RCC 7860 (cell line): ENCODE measurements at places on chromosomes 12 and 14.
A peak's percentile ranks its signal among the peaks of the same experiment; 100 is the strongest.

GRCh38 chr14:86243158-86243557 lies 713.2 kb downstream of the FLRT2 start:
- no peak for DNase-seq

GRCh38 chr14:101780390-101780789 lies 18.9 kb downstream of the PPP2R5C start:
- DNase-seq, result no peak

GRCh38 chr12:59085690-59086089 lies 165.4 kb upstream of the LRIG3 start:
- no peak for DNase-seq

DNA sequence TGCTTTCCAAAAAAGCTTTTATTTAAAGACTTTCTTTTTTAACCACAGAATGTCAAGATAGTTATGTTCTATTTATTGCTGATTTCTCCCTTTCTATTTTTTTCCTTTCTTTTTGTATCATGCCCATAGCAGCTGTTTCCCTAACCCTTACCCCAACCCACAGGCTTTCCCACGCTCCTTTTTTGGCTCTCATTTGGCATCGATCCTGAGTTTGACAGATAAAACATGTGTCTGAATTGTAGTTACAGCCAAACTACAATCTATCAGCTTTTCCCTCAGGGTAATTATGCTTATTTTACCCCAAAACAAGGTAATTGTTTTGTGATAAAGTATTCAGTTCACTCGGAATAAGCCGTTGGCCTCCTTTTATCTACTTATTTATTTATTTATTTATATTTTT lies 46.7 kb downstream of the PDE3A start:
- no peak for DNase-seq

- DNase-seq, result no peak
Observed at GRCh38 chr14:102011631-102012030, 47.3 kb downstream of the DYNC1H1 start.

DNA sequence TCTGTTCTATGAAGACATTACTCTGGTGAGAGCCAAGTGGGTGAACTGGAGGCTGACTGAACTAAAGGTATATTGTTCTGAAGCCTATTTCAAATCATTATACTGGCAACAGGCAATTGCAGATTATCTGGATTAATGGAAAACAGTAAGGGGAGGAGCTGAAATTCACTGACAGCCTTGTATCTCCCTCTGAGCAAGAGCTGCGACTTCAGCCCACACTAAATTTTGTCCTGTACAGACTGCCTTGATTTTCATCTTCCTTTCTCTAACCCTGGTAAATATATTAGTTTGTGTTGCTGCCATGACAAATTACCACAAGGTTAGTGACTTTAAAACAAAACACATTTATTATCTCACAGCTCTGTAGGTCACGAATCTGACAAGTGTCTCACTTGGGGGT lies 231.1 kb downstream of the SLC2A13 start:
- no peak for DNase-seq

DNA sequence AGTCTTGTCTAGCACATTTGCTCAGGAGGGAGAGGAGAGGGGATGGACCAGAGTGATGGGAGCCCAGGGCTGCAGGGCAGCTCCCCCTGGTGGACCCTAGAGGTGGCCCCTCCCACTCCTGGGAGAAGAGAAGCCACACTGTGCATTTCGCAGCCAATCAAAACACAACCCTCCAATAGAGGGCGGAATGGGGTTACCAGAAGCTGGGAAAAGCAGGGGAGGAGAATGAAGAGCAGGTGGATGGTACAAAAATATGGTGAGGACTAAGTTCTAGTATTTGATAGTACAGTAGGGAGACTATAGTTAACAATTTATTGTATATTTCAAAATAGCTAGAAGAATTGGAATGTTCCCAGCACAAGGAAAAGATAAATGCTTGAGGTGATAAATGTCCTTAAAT lies 23.6 kb downstream of the VASH1 start:
- DNase-seq, result peak; percentile 9

DNA sequence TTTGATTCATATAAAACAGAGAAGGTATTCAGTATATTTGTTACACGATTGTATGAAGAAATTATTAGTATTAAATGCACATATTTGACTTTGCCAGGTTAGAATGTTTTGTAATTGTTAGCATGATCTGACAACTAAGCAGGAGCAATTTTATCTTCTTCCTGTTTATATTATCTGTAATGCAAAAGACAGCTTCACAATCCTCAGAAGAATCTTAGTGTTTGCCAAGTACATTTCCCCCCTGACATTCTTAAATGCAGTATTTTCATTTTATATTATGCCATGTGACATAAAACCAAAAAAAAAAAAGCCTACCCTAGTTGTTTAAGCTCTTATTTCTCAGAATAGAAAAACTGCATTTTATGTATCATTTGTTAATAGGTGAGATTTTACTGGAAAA lies 469.4 kb downstream of the FOXG1 start:
- no peak for DNase-seq

GRCh38 chr14:92014040-92014439 lies 25.8 kb downstream of the TRIP11 start:
- no peak for DNase-seq

- no peak for DNase-seq
Observed at GRCh38 chr14:47044841-47045240, 393.3 kb upstream of the RPL10L start.

DNA sequence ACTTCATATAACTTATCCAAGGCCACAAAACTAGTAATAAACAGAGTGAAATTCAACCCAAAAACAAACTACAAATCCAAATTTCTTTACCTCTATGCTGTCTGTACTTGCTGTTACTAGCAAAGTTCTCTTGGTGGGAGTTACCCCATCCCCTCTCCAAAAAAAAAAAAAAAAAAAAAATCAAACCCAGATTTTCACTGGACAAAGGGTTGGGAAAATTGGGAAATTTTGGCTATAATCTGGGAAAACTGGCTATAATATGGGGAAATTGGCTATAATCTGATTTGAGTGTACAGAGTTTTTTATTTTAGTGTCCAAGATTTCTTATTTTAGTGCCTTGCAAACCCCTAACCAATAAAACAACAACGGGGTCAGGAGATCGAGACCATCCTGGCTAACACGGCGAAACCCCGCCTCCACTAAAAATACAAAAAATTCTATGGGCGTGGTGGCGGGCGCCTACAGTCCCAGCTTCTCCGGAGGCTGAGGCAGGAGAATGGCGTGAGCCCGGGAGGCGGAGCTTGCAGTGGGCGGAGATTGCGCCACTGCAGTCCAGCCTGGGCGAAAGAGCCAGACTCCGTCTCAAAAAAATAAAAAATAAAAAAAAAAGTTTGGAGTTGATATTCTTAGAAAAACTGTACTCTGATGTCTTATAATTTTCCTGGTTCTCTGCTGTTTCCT lies 148.4 kb downstream of the CHST11 start:
- no peak for DNase-seq

- DNase-seq, result no peak
Observed at GRCh38 chr12:122067966-122068365, 10.6 kb upstream of the MLXIP start.

GRCh38 chr14:37643701-37644100 lies 48.3 kb downstream of the TTC6 start:
- no peak for DNase-seq

DNA sequence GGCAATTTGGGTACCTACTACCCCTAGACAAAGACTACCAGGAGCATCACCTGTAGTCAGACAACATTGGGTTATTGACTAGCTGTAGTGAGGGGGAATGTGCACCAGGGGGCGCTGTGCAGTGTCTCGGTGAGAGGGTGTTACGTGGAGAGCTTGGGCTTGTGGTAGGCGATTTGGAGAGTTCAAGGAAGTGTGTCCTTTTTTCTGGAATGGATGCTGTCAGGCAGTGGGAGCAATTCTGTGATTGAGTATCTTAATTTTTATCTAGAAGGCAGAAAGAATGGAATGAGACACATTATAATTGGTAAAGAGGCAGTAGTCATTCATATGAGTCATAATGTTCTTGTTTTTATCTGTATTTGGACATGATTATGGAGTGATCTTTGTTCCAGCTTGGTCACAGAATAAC lies 187.7 kb downstream of the GALC start:
- DNase-seq, result no peak

DNA sequence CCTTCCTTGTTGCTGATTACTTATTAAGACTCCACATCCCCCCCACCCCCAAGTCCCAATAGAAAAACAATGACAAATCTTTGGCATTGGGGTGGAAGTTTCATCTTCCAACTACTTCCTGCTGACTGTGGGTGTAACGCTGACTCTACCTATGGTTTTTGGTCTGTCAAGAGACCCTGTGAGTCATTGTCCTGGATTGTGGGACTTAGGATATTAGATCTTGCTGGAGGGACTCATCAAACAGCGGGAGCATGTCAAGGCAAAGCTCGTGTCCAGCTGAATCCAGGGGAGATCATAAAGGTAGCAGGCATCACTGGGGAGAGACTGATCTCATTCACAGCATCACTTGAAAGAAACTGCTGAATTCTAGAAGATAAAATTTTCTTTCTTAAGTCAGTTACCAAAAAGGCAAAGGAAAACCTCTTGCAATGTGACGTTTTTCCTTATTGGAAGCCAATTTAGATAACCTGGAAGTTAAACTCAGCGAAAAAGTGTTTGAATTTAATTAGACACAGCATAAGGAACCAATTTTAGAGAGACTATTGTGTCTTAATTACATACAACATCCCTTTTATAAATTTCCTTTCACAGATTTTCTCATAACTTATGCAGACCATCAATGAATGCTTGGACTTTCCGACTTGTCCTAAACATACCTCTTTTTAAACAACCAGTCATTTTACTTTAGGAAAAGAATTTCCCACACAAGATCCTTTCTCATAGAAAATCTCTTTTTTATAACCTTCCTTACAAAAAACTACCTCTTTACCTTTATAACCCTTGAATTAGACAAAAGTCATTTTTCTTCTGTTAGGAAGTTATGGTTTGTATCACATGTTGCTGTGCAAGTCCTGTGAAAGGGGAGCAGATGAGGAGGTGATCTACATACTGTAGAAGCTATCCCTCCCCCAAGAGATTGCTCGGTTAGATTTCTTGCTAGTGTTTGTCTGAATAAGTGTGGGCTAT lies 94.6 kb upstream of the SCAF11 start:
- DNase-seq, result no peak

GRCh38 chr14:92489394-92490238 lies 24.0 kb upstream of the RIN3 start:
- DNase-seq, result no peak

DNA sequence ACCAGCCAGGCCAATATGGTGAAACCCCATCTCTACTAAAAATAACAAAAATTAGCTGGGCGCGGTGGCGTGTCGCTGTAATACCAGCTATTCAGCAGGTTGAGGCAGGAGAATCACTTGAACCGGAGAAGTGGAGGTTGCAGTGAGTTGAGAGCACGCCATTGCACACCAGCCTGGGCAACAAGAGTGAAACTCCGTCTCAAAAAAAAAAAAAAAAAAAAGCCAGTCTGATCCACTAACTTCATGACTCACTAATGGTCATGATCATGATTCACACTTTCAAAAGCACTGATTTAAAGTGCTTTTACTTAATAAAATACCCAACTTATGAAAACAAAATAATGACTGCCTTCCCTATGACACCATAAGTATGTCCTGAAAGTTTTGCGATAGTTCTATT lies 38.4 kb upstream of the CPM start:
- DNase-seq, result peak; percentile 42

- DNase-seq, result no peak
Observed at GRCh38 chr12:19482551-19483109, 43.3 kb downstream of the AEBP2 start.

DNA sequence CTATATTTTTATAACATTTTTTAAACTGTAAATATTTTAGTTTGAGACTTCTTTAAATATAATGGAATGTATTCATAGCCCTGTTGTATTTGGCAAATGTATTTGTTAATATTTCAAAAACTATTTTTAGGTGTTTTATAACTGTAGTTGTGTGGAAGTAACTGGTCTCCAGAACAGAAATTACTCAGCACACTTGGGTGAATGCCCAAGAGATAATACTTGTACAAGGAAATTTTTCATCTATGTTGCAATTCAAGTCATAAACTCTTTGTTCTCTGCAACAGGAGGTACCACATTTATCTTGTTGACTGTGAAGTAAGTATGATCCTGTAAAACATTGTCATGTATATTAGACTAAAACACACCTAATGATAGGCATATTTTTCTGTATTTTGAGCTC lies 72.8 kb downstream of the SLCO1B3 start:
- no peak for DNase-seq

DNA sequence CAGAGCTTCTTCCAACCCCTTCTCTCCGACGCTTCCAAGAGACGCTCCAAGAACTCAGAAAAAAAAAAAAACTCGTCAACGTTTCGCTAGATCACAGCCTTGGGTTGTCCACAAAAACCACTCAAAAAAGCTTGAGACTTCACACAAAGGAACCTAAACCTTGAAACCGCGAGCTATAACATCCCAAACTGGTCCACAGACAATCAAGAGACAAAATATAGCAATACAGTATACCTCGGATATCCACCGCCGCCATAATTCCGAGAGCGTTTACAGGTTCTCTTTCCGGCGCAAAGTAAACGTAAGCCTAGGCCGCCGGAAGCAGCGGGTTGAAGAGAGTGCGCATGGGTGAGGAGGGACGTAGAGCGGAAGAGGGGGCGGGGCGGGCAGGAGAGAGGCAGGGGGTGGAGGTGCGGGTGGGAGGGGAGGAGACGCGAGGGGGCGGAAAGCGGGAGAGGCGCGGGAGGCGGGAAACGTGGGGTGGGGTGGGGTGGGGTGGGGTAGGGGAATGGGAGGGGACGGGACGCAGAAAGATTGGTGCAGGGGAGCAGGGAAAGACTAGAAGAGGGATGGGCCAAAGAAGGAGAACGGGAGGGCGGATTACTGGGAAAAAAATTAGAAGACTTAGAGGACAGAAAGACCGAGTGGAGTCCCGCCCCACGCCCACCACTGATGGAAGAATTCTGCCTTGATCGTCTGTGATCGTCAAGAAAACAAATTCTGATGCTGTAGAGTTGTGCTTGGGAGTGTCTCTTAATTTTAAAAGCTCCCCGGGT lies at the start of gene MED6:
Gene MED6, minus strand, starts transcription at position 274 of the 776 bp plus-strand sequence. Its CDS starts 18 bp downstream, at position 256.
- peak; percentile 66 for DNase-seq

DNA sequence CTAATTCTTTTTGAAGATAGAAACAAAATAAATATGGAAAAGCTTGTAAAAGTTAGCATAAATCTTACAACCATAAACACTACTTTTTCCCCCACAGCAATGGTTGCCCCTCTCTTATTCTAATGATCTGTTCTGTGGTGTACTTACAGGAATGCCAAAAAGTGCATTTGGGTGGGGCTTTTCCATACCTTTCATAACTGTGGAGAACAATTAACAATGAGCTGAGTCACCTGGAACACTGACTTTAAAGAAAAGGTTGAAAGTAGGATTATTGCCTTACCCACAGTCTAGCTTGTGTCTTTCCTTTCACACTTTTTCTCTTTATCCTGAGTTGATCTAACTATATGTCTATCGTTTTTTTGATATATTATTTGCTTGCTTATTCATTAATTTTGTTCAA lies 86.9 kb downstream of the TPH2 start:
- DNase-seq, result no peak

DNA sequence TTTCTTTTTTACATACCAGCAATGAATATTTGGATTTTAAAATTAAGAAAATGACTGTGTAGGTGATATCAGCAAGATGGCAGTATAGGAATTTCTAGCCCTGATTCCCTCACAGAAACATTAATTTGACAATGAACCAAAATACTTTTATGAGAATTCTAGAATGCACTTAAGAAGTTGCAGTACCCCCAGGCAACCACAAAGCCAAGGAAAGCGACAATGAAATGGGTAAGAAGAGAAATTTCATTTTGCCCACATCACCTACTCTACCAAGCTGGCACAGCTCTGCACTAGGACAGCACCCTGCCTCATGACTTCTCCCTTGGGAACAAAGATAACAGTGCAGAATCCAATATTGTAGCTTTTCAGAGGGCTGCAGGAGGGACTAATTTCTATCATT lies 6.6 kb downstream of the OR9K2 start:
- DNase-seq, result no peak

GRCh38 chr12:50641566-50641965 lies 122.3 kb upstream of the ATF1 start:
- no peak for DNase-seq
